ENCODE measurements at places on chromosomes 1 and 21. TPM values are rescaled to one million over a fixed set of nuclear protein-coding genes. Genes with fewer than 3 reads are reported as not detected.

LRRN2 gene
- polyA plus RNA-seq: not detected

MTR gene
- polyA plus RNA-seq: 4.7 TPM

DDR2 gene
- not detected for polyA plus RNA-seq

FCRLA gene
- 0.28 TPM for polyA plus RNA-seq

PTCH2 gene
- polyA plus RNA-seq: 0.45 TPM

SH2D1B gene
- polyA plus RNA-seq: 2.9 TPM

TTLL7 gene
- not detected for polyA plus RNA-seq

ANGPTL3 gene
- not detected for polyA plus RNA-seq

MPZL1 gene
- 63.6 TPM for polyA plus RNA-seq

CFHR2 gene
- not detected for polyA plus RNA-seq

MANEAL gene
- 0.56 TPM for polyA plus RNA-seq

PTPN22 gene
- polyA plus RNA-seq: 43.7 TPM

SHCBP1L gene
- polyA plus RNA-seq: not detected

FAM131C gene
- not detected for polyA plus RNA-seq

CD2 gene
- 3.6 TPM for polyA plus RNA-seq

LCE1B gene
- polyA plus RNA-seq: not detected

BRINP3 gene
- polyA plus RNA-seq: not detected

OR2T29 gene
- not detected for polyA plus RNA-seq

ANKRD34A gene
- polyA plus RNA-seq: 0.31 TPM

CASZ1 gene
- 0.30 TPM for polyA plus RNA-seq

NR5A2 gene
- 0.31 TPM for polyA plus RNA-seq

C1orf105 gene
- polyA plus RNA-seq: not detected

LAPTM5 gene
- polyA plus RNA-seq: 1,019 TPM

CD247 gene
- polyA plus RNA-seq: 1.6 TPM

CALML6 gene
- polyA plus RNA-seq: not detected

CYP4Z1 gene
- not detected for polyA plus RNA-seq

KCNE2 gene
- polyA plus RNA-seq: 0.27 TPM

CA6 gene
- polyA plus RNA-seq: not detected
